Uterus (tissue), 4 donors: ENCODE measurements at places on chromosomes 5 and 9. TPM values are rescaled to one million over a fixed set of nuclear protein-coding genes. Genes with fewer than 3 reads are reported as not detected.

DNA sequence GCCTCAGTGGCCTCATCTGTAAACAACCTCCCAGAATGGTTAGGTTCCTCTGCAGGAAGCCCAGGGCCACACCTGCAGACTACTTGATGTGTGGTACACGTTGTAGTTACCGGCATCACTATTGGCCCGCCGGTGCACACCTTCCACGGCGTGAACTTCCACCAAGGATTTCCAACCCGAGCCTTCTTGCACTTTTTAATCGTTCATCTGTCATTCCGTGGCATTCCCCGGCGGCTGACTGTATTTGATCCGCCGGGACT lies 5.3 kb upstream of the TRIM41 start:
- no peak for DNase-seq

GRCh38 chr5:147912011-147912410 lies 5.7 kb upstream of the C5orf46 start:
- DNase-seq = no peak

- DNase-seq = no peak
Measured at GRCh38 chr9:304519-305185, 90.0 kb downstream of the DOCK8 start.

DNA sequence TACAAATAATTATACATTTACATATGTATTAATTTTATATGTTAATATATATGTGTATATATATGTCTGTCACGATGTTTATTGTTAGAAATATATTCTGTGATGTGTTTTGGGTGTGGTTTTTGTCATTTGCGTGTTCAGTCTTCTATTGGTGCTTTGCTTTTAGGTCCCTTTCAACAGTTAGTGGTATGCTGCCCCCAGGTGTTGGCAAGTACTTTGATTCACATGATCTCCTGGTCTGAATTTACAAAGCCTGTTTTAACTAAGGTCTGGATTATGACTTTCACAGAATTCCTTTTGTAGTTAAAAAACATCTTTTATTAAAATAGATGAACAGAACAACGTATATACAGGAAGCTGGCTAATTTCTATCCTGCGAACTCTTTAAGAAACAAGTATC lies 271.5 kb downstream of the CCDC171 start:
- no peak for DNase-seq

DNA sequence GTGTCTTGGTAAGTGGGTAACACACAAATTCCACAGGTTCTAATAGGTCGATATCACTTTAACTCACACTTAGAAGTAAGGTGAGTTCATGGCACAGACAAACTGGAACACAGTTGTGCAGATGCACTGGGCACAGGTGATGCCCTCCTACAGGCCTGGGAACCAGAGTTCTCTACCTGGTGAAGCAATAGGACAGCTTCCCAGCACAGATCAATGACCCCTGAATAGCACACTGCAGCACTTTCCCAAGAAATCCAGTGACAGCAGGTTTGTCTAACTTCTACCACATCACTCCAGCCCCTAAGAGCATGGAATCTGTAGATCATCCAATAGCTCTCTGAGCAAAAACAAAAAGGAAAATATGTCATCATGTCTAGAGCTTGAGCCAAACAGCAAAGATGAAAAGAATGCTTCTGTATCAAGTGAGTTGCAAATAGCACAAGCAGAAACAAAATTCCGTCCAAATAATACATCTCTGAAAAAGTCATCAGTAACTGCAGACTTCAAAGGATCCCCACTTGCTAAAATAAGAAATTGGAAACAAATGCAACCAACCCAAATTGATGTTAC lies 33.5 kb downstream of the MOCS2 start:
- no peak for DNase-seq

GRCh38 chr5:78411586-78411985 lies 51.2 kb downstream of the SCAMP1 start:
- no peak for DNase-seq

IL7R gene
- 1.3 TPM for total RNA-seq
